Aorta (tissue), 5 donors: ENCODE measurements at places on chromosomes 2 and 18. TPM values are rescaled to one million over a fixed set of nuclear protein-coding genes. Genes with fewer than 3 reads are reported as not detected.

Gene RNF149
- 92.1 TPM for total RNA-seq

Gene GKN2
- total RNA-seq, result not detected

Gene MALL
- total RNA-seq, result 32.8 TPM

Gene ASPRV1
- total RNA-seq, result 1.9 TPM

Gene TUBB6
- total RNA-seq, result 257 TPM

Gene PAIP2B
- 5.4 TPM for total RNA-seq

Gene GULP1
- 68.8 TPM for total RNA-seq

Gene EVA1A
- 3.1 TPM for total RNA-seq

Gene ATP6V1B1
- 1.8 TPM for total RNA-seq

Gene C2orf81
- total RNA-seq, result 3.1 TPM

- DNase-seq, result peak; percentile 69
Measured at GRCh38 chr2:222861411-222862105, 722 bp downstream of the ACSL3 start.

DNA sequence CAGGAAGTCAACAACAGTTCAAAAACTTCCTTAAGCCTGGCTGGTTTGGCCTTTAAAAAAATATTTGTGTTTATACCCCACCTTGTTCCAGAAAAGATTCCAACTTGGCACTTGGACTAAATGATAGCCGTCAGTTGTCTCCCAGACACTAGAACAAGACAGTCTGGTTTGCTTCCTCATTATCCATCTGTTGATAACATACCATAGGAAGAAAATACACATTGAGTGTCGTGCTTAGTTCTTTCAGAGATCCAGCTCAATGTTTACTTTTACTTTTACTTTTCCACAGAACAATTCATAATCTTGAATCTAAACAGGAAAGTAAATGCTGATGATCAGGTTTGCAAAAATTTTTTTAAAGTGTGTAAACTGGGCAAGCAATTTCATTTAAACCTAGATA is 2.4 kb upstream of the VPS54 start:
- no peak for DNase-seq

DNA sequence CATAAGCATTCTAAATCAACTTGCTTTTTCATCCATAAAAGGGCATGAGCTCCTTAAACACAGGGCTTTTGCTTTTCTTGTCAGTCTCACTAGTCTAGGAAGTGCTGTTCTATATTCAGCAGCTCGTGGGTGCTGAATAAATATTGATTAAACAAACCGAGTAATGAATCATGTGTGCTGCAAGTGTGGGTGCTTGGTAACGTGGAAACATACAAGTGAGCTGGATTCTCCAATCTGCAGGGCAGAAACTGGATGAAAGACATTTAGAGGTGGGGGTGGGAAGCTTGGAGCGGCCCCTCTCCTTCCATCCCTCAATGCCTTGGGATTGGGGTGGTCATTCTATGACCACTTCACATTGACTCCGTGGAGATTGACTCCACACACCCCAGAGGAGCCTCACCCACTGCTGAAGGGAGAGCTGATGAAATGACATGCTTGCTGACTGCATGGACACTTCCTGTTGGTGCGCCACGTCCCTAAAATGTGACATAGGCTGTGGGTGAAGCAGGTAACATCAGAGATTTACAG is 114.6 kb downstream of the DOCK10 start:
- DNase-seq, result no peak

GRCh38 chr2:177692783-177693269 is 300.3 kb downstream of the AGPS start:
- DNase-seq, result no peak

- no peak for DNase-seq
Measured at GRCh38 chr2:172790404-172790803, 54.8 kb downstream of the RAPGEF4 start.

- DNase-seq, result no peak
Measured at GRCh38 chr2:12070153-12070552, 323.7 kb downstream of the LPIN1 start.

DNA sequence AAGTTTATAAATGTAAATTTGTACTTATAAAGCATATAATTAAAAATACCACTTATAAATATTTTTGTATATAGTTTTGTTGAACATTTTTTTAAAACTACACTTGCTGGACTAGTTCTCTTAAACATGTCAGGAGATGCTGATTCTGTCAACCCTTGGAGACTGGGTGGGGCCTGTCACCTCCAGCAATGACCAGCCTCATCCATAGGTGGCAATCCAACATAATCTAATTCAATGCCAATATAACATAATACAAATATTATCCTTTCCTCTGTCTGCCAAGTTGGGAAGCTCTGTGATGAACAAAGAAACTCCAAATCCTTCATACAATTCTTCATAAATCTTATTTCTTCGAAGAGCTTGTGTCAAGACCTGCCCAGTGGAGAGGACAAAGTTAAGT is 140.4 kb downstream of the RBMS1 start:
- no peak for DNase-seq

DNA sequence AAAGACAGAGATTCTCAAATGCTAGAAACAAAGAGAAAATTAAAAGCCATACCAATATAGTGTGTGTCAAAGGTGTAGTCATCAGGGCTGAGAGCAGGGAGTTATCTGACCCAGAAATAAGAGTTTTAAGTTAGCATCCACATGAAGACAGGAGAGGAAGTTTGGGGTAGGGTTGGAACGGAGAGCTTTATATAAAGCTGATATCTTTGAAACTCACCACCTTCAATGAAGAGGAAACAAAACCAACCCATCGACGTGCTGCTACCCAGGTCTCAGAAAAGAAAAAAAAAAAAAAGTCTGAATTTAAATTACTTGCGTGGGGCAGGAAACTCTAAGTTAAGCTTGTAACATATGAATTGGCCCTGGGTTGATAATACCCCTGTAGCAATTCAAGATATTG is 42.4 kb downstream of the ARL4C start:
- DNase-seq, result no peak

GRCh38 chr2:85811180-85812093 is 57.6 kb downstream of the ATOH8 start:
- DNase-seq, result peak; percentile 92

- no peak for DNase-seq
Measured at GRCh38 chr2:71834796-71835195, 312.9 kb downstream of the CYP26B1 start.

- no peak for DNase-seq
Measured at GRCh38 chr2:145258903-145259579, 739.1 kb upstream of the ZEB2 start.

GRCh38 chr2:212958757-212959295 is 192.6 kb downstream of the IKZF2 start:
- DNase-seq, result no peak

GRCh38 chr2:237208373-237209260 is 122.9 kb downstream of the COPS8 start:
- DNase-seq, result no peak

- DNase-seq, result no peak
Measured at GRCh38 chr2:31246184-31246852, 12.4 kb downstream of the EHD3 start.

DNA sequence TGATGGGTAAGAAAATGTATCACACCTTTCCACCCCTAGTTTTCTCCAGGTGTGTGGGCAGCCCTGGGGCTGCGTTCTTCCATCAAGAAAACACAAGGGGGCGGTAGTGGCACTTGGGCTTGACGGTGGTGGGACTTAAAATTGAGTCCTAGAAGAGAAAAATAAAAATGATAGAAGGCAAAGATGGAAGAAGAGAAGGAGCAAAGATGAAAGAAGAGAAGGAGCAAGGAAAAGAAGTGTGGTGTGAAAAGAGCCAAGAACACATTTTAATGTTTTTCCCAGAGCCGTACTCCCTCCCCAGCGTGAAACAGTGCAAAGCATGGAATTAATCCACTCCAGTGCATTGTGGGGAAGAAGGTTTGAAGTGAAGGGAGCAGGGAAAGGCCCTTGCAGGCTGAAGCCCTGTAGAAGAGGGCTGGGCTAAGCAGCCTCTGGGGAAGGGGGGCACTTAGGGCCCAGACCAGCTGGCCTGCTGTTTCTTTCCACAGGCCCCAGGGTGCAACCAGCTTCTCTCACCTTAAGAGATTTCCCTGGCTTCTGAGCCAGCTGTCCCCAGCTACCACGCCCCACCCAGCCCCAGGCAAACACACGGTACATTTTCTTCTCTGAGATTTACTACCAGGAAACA is 256.8 kb downstream of the RNF152 start:
- DNase-seq, result peak; percentile 57

DNA sequence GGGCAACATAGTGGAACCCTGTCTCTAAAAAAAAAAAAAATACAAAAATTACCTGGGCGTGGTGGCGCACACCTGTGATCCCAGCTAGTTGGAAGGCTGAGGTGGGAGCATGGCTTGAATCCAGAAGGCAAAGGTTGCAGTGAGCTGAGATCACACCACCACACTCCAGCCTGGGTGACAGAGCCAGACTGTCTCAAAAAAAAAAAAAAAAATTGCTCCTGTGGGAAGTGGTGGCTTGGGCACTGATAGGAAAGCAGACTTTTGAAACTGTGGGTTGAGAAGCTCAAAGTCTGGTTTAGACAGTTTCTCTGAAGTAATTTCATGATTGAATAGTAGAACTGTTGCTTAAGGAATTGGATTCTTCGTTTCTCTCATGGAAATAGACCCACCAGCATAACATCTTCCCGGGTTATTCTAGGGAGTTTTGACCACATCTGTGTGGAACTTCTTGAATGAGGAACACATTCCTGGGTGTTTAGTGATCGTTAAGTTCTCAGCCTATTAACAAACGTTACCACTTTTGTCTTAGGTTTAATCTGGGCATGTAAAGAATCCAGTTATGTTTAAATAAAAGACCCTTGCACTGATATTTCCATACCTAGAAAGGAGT is 33.5 kb downstream of the GRHL1 start:
- no peak for DNase-seq

DNA sequence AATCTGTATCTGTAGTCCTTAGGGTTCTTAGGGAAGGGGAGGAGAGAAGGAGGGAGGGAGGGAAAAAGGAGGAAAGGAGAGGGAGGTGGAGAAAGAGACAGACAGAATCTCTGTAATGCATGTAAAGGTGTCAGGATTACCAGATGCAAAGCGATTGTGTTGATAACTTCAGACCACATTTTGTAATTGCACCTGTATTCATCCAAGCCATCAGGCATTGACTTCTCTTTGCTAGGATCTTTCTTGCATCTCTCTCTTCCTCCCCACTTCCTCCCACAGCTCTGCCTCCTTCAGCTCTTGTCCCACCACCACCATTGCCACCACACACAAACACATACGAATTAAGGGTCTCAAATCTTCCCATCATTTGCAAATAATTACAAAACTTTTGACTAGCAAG is 91.4 kb downstream of the AOX1 start:
- no peak for DNase-seq

DNA sequence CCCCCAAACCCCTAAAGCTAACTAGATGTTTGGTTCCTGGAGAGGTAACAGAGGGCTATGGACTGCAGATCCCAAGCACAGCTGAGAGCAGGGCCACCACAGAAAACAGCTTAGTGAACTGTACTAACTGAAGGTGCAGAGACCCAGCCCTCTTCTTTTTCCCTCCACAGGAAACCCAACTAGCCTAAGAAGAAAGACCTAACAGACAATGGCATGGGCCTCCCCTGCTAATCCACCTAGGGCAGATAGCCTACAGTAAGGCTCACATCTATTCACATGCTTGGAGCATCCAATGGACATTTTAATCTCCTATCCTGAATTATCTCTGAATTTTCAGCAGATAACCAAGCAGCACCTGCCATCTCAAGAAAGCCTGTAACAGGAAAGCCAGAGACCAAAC is 8.8 kb upstream of the FECH start:
- no peak for DNase-seq

DNA sequence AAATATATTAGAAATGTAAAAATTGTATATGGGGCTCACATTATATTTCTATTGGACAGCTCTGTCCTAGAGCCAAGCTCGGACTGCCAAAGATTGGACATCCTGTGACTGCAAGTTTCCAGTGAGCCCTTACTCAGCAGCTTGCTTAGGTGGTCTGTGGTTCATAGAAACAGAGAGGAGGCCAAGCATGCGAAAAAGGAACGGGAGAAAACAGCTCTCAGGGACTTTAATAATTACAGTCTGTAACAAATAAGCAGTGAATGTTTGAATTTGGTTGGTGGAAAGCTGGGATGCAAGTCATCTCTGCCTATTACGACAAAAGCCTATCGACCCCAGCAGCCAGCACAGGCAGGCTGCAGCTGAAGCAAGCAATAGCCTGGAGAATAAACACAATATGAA is 35.6 kb downstream of the WIPF1 start:
- DNase-seq, result no peak

DNA sequence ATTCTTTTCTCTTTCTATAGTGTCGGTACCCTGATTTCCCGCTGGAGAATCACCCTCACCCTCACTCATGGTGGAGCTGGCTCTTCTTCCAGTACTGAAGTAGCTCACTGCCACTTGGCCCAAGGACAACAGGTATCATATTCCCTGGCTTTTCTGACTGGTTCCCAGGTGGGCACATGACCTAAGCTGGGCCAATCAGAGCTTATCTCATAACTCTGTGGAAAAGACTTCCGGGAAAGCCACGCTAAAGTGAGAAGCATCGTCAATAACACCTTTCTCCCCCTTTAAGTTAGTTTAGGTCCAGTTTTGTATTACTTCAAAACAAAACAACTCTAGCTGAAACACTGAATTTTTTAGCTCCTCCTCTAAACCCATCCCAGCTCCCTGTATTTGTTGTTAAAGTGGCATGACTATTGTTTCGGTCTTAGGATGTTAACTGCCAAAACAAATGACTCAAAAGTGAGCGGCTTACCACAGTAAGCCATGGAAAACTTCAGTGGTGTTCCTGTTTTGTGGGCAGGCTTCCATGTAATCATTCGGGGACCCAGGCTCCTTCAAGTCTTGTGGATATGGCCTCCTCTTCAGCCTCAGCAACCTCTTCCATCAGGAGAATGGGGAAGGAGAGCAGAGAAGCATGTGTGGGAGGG is 137.4 kb upstream of the DLX2 start:
- DNase-seq, result no peak

DNA sequence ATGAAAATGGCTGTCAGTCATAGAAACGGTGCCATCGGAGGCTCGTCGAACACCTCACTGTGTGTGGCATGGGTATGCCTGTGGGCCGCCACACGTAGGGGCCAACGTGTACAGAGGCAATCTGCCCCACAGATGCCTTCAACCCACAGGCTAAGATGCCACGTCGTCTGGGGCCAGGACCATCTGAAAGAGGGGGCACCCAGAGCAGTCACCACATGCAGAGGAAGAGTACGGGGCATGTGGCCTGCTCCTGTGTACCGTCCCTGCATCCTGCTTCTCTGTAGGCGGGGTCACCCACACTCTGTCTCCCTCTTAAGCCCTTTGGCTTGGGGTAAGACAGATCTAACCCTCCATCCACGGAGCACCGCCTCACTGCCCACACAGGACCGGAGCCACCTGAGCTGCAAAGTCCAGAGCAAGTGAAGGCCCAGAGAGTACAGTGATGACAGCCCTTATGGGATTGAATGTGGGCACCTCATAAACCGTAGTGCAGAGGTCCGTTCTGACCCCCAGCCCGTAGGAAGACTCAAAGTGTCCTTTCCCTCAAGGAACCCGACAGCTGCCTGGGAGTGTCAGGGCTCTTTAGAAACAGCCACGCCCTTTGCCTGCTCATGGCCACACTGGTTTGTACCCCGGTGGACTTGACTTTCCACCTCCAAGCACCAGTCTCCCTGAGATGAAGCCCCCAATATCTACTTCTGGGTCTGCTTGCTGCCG is 66.2 kb downstream of the TWIST2 start:
- no peak for DNase-seq
